Fibroblast of lung (primary cell): ENCODE measurements at places on chromosomes 6 and 20. TPM values are rescaled to one million over a fixed set of nuclear protein-coding genes. Genes with fewer than 3 reads are reported as not detected.

- DNase-seq, result no peak
Observed at GRCh38 chr6:69128411-69128810, 493.3 kb downstream of the ADGRB3 start.

GRCh38 chr6:106300944-106301343 lies 24.6 kb downstream of the ATG5 start:
- DNase-seq, result peak; percentile 74

GRCh38 chr20:39094391-39094790 lies 132.2 kb downstream of the DHX35 start:
- no peak for DNase-seq

GRCh38 chr6:138107078-138107751 lies at the start of gene PERP:
Gene PERP, minus strand, starts transcription at chr6:138107419. Its CDS starts 79 bp downstream, at chr6:138107340.
- DNase-seq, result peak; percentile 32

DNA sequence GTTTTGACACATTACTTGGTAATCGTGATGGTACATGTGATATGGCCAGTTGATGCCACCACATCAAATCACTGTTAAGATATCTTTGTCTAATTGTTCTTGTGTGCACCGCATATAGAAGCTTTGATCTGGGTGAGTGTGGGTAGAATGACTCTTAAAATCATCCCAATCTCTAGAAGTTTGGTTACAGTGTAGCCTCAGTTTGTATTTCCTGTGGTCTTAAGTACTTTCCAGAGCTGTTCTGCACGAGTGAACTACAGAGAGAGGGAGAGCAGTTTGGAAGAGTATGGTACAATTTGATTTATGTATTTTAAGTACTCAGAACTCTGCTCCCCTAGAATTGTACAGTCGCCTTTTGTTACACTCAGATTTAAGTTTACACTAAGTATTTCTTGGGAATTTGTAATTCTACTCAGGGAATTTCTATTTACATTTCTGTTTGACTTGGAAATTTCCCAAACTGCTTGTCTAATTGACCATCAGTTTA lies 37.5 kb downstream of the SNX9 start:
- DNase-seq, result peak; percentile 75

Gene HAO1
- polyA plus RNA-seq, result not detected in 2 replicates

Gene CSNK2A1
- 120 and 141 TPM in 2 replicates for polyA plus RNA-seq

Gene RANBP9
- polyA plus RNA-seq, result 46.2 and 46.7 TPM in 2 replicates

Gene KIAA1755
- polyA plus RNA-seq, result 0.60 and 1.4 TPM in 2 replicates

Gene SLC12A5
- 0.11 and 0.27 TPM in 2 replicates for polyA plus RNA-seq

Gene IMPG1
- 0.05 and 0.17 TPM in 2 replicates for polyA plus RNA-seq

Gene RBPJL
- polyA plus RNA-seq, result not detected in 2 replicates
